ENCODE measurements at places on chromosomes 7 and 10.
A peak's percentile ranks its signal among the peaks of the same experiment; 100 is the strongest.

DNA sequence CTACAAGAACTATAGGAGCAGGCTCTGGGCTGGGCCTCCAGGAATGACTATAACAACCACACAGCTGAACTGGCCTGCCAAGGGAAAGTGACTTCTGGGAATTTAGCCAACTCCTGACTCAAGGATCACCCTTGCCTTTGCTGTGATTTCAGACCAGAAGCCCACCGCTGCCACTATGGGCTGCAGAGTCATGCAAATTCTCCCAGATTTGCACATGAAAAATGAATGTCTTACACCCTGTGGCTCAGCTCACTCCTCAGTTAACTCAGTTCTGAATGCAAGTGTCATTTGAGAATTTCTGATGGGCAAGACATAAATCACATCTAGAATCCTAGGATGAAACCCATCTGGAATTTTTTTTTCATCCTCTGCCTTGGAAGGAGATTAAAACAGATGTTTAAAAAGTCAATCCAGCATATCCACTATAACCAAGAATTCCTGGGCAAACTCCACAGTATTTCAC is 186.5 kb upstream of the BET1 start:
- DNase-seq: peak; percentile 69

GRCh38 chr10:69644658-69645295 is 14.7 kb downstream of the FAM241B start:
- peak; percentile 82 for DNase-seq

GRCh38 chr7:54543051-54543488 is 895 bp downstream of the VSTM2A start:
- peak; percentile 45 for DNase-seq

- DNase-seq: no peak
Measured at GRCh38 chr7:68733219-68734153, 864.8 kb upstream of the AUTS2 start.

GRCh38 chr7:92336662-92337340 is 91.0 kb downstream of the ANKIB1 start:
- no peak for DNase-seq

DNA sequence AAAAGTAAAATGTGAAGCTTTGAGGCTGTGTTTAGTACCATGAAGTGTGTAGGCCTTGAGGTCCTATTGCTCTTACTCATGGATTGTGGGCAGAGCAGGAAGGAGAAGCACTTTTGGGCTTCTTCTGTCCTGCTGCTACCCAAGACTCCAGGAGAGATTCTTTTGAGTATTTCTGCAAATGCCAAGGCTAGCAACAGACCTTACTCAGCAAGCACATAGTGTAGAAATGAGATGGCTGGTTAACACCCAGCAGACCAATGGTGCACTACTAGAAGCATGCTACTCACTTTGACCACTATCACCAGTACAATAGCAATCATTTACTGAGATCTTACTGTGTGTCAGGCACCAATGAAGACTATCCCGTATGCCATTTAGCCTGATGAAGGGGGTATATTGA is 3.2 kb downstream of the PLPP4 start:
- DNase-seq: no peak

DNA sequence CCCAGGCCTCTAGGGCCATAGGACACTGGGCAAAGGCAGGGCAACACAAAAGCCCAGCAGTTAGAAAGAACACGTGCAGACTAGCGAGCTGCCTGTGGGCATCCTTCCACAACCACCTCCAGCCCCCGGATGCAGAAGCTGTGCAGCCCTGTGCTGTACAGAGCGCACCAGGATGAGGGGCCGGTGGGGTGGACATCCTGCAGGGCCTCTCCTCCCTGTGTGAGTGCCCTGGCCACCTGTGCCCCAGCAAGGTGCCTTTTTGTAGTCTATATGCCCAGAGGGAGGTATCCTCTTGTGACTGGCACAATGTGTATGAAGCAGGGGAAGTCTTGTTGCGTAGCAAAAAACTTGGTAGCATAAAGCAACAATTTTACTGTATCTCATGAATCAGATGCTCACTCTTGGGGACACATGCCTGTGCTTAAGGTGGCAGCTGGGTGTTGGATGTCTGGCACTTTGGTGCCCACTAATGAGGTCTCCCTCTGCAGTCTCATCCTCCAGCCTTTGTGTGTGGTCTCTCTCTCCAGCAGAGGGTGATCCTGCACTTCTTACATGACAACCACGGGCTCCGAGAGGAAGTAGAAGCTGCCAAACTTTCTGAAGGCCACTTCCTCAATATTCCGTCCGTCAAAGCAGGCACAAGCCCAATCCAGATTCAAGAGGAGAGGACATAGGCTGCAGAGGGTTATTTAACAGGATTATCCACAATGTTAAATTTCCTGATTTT is 8.7 kb downstream of the NCAPG2 start:
- DNase-seq: no peak

DNA sequence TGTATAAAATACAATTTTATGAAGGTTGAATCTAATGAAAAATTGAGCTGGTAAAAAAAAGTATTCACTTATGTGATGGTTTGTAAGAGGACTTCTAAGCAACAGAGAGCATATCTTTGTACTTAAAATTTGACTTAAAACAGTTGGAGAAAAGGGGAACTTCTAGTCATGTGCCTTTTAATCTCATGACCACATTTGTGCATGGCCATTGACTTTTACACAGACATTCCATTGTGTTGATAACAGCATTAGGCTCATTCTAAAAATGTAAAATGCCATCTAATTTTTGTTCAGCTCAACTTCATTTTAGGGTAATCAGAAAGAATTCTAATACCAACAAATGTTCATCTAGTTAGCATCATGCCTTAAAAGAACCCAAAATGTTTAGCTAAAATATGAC is 119.9 kb downstream of the HPSE2 start:
- DNase-seq: no peak

All from right forelimb (tissue), 1 donor.